ENCODE measurements at places on chromosomes 5 and 9.

DNA sequence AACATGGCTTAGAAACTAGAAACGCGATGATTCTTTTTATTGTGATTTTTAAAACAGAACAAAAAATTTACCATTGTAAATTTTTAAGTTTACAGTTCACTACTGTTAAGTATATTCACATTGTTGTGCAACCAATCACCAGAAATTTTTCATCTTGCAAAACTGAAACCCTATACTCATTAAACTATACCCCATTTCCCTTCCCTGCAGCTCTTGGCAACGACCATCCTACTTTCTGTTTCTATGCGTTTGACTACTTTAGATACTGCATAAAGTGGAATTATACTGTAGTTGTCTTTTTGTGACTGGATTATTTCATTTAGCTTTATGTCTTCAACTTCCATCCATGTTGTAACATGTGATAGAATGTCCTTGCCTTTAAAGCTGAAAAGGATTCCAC, 52.5 kb downstream of the SPOCK1 start:
- DNase-seq: no peak

DNA sequence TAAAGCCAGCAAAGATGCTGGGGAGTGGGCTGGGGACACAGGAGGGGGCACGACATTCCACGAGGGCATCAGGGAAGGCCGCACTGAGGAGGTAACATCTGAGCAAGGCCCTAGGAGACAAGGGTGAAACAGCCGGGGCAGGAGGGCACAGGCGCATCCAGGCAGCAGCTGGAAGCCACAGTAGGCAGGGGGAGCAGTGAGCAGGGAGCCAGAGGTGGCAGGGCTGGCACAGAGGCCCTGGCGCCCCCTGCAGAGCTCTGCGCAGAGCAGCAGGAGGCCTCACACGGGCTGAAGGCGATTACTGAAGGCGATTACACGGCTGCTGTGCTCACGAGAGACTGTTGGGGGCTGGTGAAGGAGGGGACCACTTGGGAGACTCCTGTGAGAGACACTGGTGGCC, 15.4 kb downstream of the LMAN2 start:
- peak; percentile 77 for DNase-seq

DNA sequence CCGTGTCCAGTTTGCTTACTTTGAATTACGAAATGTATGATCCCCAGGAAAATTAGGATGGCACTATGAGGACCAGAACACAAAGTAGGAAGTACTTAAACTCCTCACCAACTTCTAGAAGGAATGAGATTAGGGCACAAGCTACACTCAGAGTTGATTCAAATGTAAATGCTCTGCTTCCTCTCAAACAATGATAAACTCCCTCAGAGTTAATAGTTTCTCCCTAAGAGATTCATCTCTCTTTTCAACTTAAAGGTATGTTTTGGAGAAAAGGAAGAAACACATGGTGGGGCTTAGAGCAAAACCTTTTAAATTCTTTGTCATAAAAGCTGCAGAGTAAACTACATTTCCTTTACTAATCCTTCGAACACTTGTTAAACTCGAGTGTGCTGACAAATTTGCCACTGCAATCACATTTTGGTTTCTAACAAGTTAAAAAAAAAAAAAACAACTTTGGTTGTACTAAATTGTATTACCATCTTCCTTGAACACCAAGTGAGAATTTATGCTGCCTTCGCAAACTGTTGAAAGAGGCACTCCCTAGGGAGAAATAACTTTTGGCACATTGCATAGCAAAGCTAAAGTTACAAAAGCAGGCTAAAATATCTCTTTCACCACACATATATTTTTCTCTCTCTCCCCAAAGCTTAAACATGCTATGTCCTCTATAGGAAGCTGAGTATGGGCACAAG, 66.6 kb downstream of the DENND1A start:
- DNase-seq: no peak

- no peak for DNase-seq
Measured at GRCh38 chr9:127209948-127210640, 54.5 kb upstream of the GARNL3 start.

GRCh38 chr9:128457207-128457606, 1.4 kb downstream of the ODF2 start:
- DNase-seq: no peak

DNA sequence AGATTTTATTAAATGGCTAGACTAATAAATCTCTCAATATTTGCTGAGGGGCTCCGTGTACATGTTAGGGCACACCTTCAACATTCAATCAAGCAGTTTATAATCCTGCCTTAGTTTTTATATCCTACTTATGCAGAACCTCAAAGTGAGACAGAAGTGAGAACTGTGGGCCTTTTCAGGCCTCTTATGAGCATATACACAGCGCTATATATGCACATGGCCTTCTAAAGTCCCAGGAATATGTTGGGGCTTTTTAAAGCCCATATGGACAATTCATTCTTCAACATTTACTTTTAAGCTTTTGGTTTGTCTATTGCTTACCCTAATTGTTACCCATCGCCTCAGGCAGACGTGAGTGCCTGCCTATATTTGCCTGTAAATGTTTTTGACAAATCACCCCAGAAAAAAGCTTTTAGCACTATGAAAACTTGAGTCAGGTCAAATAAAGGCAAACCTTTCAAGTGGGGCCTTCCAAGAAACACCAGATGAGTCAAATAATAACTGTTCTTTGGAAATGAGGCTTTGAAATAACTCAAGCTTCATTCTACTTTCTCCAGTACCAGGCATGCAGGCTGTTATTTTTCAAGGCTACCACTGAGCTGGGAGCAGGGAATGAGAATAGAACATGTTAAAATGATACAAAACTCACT, 58.2 kb downstream of the ESM1 start:
- no peak for DNase-seq

GRCh38 chr5:154179846-154180710, 10.5 kb upstream of the GALNT10 start:
- peak; percentile 76 for DNase-seq

DNA sequence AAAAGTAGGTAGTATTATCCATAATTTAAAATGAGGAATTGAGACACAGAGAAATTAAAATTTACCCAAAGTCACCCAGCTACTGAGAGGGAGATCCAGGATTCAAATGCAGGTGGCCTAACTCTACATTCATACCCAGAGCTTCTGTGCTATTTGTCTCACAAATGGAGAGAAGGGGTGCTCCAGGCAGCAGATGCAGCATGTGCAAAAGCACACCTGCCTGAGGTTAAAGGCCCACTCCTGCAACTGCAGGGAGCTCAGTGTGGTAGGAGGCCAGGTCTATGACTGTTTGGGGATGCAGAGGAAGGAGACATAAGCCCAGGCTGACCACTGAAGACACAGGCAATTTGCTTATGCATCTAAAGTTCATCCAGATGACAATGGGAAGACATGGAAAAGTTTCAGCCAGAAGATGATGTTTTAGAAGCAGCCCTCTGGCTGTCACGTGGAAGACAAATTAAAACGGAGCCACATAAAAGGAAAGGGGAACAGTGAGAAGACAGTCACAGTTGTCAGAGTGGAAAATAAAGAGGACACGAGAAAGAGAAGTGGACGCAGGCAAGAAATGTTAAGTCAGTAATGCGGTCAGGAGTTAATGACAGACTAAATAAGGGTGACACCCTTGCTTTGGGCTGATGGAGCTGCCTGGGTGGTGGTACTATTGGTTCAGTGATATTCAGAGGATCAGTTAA, 214.7 kb downstream of the EBF1 start:
- DNase-seq: peak; percentile 62

GRCh38 chr9:89312222-89312571, 1.2 kb downstream of the CKS2 start:
- peak; percentile 70 for DNase-seq

- no peak for DNase-seq
Measured at GRCh38 chr5:150105928-150106615, 19.7 kb upstream of the CSF1R start.

- DNase-seq: no peak
Measured at GRCh38 chr9:110207071-110207641, 803 bp downstream of the C9orf152 start.

DNA sequence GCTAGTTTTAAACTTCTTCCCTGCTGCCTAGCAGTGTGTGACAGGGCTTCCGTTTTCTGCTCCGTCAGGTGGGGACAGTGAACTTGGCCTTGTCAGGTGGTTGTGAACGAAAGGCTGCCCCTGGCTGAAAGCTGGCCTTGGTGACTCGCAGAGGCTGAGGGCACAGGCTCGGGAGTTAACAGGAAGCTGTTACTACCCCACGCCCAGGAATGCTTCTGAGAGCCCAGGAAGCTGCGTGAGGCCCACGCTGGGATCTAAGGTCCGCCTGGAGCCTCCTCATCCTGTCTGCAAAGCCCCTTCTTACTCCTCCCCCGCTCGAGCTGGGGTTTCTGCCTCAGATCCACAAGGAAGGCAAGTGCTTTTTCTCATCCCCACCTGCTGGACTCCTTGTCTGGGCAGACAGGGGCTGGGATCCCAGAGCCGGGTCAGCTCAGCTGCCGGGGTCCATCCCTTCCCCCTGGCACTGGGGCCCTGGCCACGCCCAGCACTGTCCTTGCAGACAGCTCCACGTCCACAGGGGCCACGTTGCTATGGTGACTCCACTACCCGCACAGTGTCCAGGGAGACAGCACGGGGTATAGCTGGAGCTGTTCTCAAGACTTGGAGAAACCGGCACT, 124.7 kb upstream of the TBC1D2 start:
- peak; percentile 18 for DNase-seq

- DNase-seq: no peak
Measured at GRCh38 chr5:35813521-35813920, 43.2 kb upstream of the IL7R start.

GRCh38 chr5:68953231-68953874, 140.5 kb upstream of the SLC30A5 start:
- no peak for DNase-seq

- DNase-seq: no peak
Measured at GRCh38 chr9:336039-336438, 121.4 kb downstream of the DOCK8 start.

GRCh38 chr9:137647096-137647714, 28.4 kb downstream of the EHMT1 start:
- no peak for DNase-seq

DNA sequence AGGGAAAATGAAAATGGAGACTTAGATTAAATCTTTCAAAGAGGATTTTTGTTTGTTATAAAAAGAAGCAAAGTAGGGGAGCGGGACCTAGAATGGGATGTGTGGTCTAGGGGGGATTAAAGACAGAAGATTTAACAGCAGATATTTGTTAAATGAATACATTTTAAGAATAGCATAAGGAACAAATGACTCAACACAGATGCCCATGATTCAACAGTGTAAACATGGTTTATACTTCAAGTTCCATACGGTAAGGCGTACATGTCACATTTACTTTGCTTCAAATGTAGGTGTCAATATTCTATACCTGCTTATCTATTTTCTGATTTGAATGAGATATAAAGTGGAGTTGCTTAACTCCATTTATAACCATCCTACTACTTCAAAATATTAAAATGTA, 1.5 kb downstream of the TICAM2 start:
- no peak for DNase-seq

GRCh38 chr5:141182248-141182647, at the start of gene PCDHB16:
TSS of gene PCDHB16 (plus strand) at chr5:141182387. CDS start at chr5:141182560, 173 bp downstream.
- DNase-seq: peak; percentile 45

DNA sequence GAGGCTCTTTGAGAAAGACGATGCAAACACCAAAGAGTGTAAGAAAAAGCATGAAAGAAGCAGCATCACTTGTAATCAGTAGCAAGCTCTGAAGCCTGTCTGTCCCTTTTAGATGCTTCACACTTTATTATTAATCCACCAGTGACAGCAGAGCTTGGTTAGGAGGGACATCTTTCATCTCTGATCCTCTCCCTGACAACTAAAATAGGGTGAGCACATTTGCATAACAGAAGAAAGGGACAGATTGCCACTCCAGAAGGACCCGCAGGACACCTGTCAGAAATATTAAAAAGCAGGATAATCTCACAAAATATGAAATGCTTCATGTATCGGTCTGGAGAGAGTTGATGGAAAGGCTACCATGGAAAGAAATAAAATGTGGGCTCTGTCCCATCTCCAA, 71.4 kb upstream of the MAP1B start:
- DNase-seq: no peak

- DNase-seq: peak; percentile 73
Measured at GRCh38 chr5:78985116-78985724, at the start of gene ARSB. TSS of gene ARSB (minus strand) at chr5:78985310. CDS start at chr5:78985248, 62 bp downstream.

GRCh38 chr5:119338326-119338946, 17.4 kb upstream of the TNFAIP8 start:
- DNase-seq: peak; percentile 42

GRCh38 chr5:180818677-180819341, 16.2 kb upstream of the MGAT1 start:
- DNase-seq: no peak

DNA sequence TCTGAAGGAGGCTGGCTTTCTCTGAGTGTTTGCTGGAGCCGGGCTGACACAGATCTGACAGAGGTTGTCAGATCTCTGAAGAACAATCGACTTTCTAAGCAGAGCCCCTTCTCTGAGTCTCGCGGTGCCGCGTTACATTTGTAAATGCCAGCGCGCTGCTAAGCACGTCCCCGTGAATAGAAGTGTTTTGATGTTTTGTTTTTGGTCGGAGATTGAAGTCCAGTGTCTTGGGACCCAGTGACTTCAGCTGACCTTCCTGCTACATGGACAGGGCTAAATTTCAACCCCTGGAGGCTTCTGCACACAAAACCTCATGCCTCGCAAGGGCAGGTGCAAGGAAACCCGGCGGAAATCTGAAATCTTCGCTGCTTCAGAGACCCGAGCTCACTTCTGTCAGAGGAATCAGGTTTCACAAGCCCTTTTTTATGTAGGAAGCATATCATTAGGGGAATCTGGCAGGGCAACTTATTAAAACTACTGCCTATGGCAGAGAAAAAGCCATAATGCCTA, 27.2 kb downstream of the NEUROG1 start:
- peak; percentile 17 for DNase-seq

- no peak for DNase-seq
Measured at GRCh38 chr9:81827616-81828296, 100.5 kb upstream of the SPATA31D4 start.

Measured in NAMALWA (cell line).